Lung microvascular endothelial cell (primary cell): ENCODE measurements at places on chromosomes 5 and 9. TPM values are rescaled to one million over a fixed set of nuclear protein-coding genes. Genes with fewer than 3 reads are reported as not detected.

FLT4 gene
- 156 and 289 TPM in 2 replicates for total RNA-seq

RFESD gene
- 0.65 and 1.6 TPM in 2 replicates for total RNA-seq

BNC2 gene
- total RNA-seq = 3.4 and 6.5 TPM in 2 replicates

C9orf50 gene
- total RNA-seq = not detected in 2 replicates

IFNA13 gene
- not detected in 2 replicates for total RNA-seq

NUTM2F gene
- total RNA-seq = not detected in 2 replicates

ZNF300 gene
- 4.6 and 4.8 TPM in 2 replicates for total RNA-seq

WASHC1 gene
- total RNA-seq = 4.4 and 4.8 TPM in 2 replicates

PCDHB12 gene
- 0.44 and 1.4 TPM in 2 replicates for total RNA-seq

IRX4 gene
- total RNA-seq = not detected in 2 replicates

KCNV2 gene
- total RNA-seq = not detected in 2 replicates

- DNase-seq = peak; percentile 16
Measured at GRCh38 chr5:140039561-140039960, 3.5 kb downstream of the NRG2 start.

DNA sequence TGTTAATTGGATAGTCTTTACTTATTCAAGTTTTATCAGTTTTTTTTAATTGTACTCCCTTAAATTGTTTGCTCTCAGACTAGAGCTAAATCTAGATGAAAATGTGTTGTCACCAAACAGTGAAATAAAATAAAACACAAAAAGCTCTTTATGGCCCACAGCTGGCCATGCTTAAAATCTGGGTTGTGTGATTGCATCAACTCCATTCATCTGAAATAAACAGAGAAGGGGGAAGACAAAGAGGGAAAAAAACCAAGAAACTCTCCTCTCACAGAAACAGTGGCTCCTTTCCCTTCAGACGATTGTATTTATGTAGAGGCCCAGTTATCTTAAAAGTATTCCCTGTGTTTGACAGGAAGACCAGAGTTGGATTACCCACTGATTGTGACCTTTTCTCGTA is 422.4 kb downstream of the IRX1 start:
- no peak for DNase-seq

GRCh38 chr9:36889844-36890243 is 144.2 kb downstream of the PAX5 start:
- no peak for DNase-seq

DNA sequence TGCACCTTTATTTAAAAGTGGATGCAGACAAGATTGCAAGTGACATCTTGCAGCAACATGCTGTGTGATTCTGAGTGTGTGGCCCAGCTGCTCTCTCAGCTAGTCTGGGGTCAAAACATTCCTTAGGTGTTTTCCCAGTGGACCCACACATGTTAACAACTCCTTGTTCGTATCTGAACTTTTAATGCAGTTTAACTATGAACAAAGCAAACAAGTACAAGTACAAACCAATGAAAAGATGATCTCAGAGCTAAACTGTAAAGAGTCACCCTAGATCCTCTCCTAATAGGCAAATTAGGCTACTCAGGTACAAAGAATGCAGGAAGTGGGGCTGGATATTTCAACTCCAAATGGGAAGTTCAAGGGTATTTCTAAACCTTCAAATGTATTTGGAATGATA is 108.4 kb downstream of the ENTREP1 start:
- DNase-seq = no peak

- DNase-seq = no peak
Measured at GRCh38 chr9:91443994-91444392, 20.4 kb upstream of the NFIL3 start.

DNA sequence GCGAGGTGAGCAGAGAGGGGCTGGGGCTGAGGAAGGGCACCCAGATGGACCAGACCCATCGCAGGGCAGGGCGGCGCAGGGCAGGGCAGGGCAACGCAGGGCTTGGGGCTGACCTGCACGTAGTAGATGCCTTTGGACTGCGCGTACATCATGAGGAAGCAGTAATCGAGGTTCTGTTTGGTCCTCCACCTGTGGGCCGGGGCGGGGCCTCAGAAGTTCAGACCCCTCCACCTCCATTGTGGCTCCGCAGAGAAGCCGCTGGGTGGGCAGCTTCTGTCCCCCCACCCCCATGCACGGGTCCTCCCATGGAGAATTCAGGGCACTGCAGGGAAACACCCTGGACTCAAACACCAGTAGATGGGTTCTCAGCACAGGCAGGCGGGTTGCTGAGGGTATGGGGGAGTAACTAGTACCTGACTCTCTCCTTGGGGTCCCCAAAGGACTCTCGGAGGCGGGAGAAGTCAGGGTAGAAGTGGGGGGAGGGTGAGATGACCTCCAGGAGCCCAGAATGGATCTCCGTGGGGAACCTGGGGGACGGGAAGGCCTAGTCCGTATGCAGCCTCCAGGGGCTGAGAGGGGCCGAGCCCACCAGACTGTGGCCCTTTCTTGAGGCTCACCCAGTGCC is 6.4 kb downstream of the LTC4S start:
- DNase-seq = no peak

GRCh38 chr9:110788871-110789270 is 120.3 kb downstream of the MUSK start:
- no peak for DNase-seq

DNA sequence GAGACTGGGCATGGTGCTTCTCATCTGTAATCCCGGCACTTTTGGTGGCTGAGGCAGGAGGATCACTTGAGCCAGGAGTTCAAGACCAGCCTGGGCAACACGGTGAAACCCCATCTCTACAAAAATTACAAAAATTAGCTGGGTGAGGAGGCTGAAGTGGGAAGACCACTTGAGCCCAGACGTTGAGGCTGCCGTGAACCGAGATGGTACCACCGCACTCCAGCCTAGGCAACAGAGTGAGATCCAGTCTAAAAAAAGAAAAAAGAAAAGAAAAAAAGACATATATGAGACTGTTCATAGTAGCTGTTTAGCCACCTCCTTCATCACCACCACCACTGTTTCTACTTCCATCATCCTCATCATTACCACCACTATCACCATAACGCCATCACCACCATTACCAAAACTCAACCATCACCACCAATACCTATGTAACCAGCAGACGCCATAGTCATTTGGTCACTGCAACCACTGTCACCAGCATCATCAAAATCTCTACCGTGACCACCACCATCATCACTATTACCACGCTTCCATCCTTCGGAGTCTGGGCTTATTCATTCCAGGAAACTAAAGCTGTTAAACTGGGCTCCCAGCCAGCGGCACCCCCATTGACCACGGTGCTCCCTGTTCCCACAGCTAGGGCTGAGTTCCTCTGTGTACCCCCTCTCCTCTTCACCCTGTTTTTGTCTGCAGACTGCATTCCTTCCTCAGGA is 8.4 kb upstream of the KIF12 start:
- no peak for DNase-seq

DNA sequence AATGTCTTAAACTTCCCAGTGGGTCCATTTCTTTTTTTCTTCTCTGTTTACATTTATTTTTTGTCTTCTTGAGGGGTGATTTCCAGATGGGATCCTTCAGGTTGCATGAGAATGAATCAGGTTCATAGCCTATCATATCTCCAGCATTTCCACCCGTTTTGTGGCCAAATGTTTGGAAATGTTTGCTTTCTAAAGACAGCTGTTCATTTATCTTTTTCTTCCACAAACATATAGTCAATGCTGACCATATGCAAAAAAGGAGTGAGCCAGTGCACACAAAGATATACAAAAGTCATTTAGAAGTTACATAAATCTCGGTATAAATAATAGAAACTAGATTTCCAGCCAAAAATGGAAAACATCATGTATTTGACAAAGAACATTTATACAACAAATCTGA is 71.6 kb upstream of the STC2 start:
- DNase-seq = no peak

GRCh38 chr9:93655621-93656425 is 79.4 kb downstream of the PHF2 start:
- DNase-seq = no peak

DNA sequence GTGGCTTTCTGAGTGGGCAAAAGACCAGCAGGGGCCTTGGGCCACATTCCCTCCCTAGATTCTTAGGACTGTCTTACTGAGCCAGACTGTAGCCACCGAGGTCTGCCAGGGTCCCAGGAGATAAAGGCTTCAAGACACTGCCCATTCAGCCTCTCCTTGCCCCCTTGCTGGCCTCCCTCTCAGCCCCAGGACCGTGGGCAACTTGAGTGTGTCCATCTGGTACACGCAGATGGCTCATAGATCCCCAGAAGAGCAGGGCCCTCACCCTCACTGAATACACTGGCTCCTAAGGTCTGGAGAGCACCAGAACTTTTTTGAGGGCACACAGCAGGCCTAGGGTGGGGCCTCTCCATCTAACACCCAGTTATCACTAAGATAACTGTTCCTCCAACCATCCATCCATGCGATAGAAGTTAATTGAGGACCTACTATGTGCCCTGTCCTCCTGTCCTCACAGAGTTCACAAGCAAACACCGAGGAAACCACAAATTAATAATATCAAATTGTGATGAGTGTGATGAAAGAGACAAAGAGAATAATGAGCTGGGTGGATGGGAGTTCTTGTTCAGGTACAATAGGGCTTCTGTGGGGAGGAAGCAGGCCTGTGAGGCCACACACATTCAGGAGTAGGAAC is 4.9 kb upstream of the PDGFRB start:
- DNase-seq = no peak

GRCh38 chr5:110441035-110441434 is 285.4 kb downstream of the TMEM232 start:
- no peak for DNase-seq

GRCh38 chr5:127320032-127320965 is 29.7 kb downstream of the MEGF10 start:
- DNase-seq = no peak

DNA sequence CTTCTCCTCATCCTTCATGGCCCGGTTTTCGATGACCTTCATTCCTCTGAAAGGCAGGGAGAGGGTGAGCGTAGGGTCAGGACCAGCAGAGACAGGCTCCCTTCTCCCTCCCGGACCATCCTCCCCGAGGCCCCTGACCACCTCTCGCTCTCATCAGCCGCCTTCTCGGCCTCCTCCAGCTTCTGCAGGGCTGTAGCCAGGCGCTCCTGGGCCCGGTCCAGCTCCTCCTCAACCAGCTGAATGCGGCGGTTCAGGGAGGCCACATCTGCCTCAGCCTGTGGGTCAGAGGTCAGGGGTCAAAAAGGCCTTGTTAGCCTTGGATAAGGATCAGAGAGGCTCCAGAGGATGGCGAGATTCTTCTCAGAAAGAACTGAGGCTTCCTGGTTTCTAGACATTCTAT is 4.2 kb downstream of the TPM2 start:
- DNase-seq = no peak

GRCh38 chr9:71955300-71955915 is 44.0 kb downstream of the C9orf85 start:
- no peak for DNase-seq

GRCh38 chr5:40385544-40385943 is 294.2 kb upstream of the PTGER4 start:
- DNase-seq = no peak

GRCh38 chr5:145976431-145977155 is 40.2 kb downstream of the SH3RF2 start:
- peak; percentile 65 for DNase-seq

DNA sequence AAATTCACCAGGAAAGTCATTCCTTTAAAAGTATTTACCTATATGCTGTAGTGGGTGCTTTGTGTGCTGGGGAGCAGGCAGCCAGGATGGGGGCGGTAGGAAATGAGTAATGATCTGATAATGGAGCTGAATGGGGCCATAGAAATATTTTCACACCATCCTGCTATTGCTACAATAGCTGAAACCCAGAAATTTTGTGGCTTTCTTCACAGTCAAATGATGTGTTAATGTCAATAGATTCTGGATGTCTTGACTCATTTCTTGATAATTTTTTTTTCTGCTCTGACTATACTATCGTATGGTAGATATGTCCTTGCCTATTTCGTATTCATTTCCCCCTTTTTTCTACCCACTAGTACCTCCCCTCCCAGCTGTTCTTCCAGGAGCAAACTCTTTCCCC is 59.5 kb downstream of the RORB start:
- DNase-seq = no peak

GRCh38 chr5:137778772-137779564 is 24.8 kb upstream of the HNRNPA0 start:
- peak; percentile 50 for DNase-seq

DNA sequence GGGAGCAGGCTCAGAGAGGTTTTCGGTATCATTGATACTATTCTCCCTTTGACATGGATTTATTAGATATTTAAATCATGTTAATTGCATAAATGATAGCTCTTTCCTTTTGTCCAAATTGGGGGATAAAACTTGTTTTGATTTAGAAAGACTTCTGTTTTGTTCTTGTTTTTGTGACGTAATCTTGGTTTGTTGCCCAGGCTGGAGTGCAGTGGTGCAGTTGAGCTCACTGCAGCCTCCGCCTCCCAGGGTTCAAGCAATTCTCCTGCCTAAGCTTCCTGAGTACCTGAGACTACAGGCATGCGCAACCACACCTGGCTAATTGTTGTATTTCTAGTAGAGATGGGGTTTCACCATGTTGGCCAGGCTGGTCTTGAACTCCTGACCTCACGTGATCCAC is 7.1 kb downstream of the MAT2B start:
- no peak for DNase-seq

- DNase-seq = no peak
Measured at GRCh38 chr5:133519191-133519590, 93.2 kb downstream of the FSTL4 start.

DNA sequence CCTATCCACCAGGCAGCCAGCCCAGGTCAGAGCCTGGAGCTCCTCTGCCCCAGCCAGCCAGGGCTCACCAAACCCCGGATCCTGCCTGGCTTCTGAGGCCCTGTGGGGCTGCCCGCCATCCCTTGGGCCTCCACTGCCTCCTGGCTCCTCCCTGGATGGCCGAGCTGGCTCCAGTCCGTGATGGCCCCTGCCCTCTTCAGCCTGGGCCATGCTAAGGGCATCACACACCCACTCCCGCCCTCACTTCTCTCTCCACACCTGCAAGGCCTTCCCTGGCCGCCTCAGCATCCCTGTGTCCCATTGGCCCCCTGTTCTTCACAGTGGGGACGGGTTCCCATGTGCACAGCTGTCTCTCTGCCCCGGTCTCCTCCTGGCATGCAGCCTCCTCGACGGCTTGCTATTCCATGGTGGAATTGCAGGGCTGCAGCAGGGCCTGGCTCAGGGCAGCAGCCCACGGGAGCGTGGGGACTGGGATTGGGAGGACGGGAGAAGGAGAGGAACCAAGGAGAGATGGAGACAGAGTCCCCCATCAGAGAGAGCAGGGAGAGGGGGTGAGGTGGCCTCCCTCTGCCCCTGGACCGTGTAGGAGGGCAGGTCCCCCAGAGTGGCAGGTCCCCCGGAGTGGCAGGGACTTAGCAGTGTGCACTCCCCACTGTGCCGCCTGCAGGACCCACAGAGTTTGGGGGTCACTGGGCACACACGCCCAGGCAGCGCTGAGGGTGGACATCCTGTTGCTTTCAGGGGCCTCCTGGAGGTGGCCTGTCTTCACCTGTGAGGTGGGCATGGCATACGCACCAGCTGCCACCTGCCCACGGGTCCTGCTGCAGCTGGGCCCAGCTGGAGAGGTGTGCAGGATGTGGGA is 16.7 kb upstream of the RNU6ATAC start:
- DNase-seq = no peak
